ENCODE measurements at places on chromosomes 2 and 18. TPM values are rescaled to one million over a fixed set of nuclear protein-coding genes. Genes with fewer than 3 reads are reported as not detected.

DNA sequence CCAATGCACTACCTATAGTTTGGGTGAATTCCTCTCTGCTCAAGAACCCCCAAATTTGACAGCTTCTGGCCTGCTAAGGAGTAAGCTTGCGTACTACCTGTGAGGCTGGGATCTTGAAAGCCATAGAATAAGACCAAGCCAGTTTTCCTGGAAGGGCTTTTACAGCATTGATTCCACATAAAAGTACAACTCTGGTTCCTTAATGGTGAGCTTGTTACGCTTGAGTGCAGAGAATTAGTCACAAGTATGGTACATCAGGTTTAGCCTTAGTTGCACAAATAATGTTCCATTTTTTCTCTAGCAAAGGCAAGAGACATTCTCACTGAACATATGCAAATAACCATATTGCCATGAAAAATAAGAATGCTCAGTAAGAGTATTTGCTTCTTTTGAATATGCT is 39.1 kb upstream of the STK39 start:
- DNase-seq, result no peak

- no peak for DNase-seq
Observed at GRCh38 chr2:126736133-126736874, 80.3 kb downstream of the GYPC start.

- no peak for DNase-seq
Observed at GRCh38 chr18:53843763-53844162, 380.7 kb downstream of the MBD2 start.

GRCh38 chr18:11021477-11021876 is 127.9 kb downstream of the PIEZO2 start:
- no peak for DNase-seq

PIEZO2 gene
- total RNA-seq, result 3.1 TPM

TANC1 gene
- total RNA-seq, result 45.4 TPM

IL36A gene
- not detected for total RNA-seq

ABHD1 gene
- not detected for total RNA-seq

ZNG1B gene
- 1.3 TPM for total RNA-seq

- DNase-seq, result no peak
Observed at GRCh38 chr2:237051861-237052260, 33.8 kb upstream of the COPS8 start.

DNA sequence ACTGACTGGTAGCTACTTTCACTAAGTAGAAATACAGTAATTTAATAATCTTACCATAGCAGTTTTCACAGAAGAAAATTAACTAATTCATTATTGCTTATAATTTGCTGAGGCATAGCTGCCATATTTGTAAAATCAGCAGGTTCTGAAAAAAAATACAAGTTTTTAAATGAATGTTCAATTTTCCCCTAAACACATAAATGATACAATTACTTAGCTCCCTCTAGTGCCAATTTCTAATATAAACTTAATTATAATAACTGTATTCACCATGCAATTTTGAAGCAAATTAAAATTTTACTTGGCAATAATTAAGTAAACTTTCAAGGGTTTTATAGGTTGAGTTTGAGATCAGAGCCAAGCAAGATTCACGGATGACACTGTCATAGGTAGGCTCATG is 1321.6 kb upstream of the ACVR2A start:
- DNase-seq, result no peak

MEP1B gene
- not detected for total RNA-seq

DNA sequence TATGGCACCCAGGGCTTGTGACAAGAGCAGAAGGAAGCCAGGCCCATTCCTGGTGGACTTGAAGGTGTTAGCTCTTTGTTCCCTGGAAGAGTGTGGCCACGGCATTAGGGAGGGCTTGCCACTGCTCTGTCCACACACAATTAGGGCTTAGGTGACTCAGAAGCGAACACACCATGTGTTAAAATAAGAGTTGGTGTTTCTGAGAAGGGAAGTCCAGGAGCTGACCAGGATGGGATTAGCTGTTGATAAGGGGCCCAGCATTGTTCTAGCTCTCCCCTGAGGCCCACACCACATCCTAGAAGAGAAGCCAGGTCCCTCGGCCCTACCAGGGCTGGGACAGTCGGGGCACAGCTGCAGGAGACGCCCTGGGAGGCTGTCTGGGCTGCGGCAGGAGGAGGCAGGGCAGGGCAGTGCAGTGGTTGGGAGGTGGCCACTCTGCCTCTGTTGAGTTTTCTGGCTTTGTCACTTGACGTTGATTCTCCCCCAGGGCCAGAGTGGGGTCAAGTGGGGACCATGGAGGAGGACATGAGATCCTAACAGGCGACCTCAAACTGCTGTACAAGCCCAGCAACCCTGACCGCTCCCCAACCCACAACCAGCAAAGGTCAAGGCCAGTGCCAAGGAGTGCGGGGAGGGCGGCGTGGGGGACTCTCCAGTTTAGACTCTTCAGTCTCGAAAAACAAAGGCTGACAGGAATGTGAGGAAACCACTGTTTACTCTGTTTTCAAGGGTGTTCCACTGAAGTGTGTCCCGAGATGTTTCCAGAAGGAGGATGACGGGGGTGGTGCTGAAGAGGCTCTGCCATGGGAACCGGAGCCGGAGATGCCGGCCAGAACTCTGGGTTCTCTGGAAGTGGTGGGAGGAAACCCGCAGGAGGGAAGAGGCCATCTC is 16.8 kb downstream of the GNLY start:
- DNase-seq, result no peak

DNA sequence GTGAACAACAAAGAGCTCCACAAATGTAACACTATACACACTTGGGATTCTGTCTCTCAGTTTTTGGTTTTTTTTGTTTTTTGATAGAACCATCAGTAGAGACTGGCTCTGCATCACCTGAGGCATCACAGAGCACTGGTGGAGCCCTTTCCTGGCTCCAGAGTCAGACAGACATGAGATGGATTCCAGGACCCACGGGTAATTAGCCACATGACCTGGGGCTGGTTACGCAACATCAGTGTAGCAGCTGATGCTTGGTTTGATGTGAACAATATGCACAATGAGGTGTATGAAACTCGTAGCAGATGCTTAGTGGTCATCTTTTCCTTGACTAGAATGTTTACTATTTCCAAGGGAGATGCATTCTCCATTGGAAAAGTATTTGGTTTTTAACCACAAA is 40.7 kb downstream of the CMPK2 start:
- DNase-seq, result no peak

DNA sequence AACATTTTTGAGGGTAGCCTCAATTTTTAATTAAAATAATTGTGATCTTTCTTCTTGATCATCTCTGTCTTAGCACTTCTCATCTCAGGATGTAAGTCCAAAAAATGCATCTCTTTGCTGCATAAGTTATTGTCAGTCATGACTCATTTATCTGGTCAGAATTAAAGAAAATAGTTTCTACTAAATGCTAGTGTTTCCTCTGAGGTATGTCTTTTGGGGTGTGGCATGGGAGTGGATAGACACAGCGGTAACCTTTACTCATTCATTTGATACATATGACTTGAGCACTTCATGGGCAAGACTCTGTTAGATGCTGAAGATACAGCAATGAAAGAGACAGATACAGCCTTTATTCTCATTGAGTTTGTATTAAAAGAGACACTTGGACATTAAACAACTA is 284.7 kb downstream of the IRS1 start:
- DNase-seq, result no peak

GRCh38 chr2:98948956-98949739 is 13.1 kb upstream of the CRACDL start:
- no peak for DNase-seq

- no peak for DNase-seq
Observed at GRCh38 chr2:201148434-201148990, 32.5 kb downstream of the CFLAR start.

GRCh38 chr18:59048048-59048363 is 91.7 kb upstream of the SEC11C start:
- DNase-seq, result no peak

DNA sequence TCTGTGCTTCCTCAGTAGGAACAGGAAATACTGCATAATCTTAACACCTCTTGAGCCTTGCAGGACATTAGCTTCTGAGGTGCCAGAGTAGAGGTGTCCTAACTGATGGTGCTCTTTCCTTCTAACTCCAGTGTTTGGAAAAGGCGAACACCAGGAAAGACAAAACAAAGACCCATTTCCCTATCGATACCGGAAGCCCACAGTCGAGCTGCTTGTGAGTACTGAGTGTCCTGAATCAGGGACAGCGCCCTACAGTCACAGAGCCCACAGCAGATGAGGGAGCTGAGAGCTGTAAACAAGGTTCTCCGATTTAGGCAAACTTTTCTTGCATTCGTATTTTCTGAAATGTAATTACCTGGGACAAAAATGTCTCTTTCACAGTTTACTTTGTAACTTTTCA is 50.7 kb downstream of the SLC14A2 start:
- DNase-seq, result no peak

DNA sequence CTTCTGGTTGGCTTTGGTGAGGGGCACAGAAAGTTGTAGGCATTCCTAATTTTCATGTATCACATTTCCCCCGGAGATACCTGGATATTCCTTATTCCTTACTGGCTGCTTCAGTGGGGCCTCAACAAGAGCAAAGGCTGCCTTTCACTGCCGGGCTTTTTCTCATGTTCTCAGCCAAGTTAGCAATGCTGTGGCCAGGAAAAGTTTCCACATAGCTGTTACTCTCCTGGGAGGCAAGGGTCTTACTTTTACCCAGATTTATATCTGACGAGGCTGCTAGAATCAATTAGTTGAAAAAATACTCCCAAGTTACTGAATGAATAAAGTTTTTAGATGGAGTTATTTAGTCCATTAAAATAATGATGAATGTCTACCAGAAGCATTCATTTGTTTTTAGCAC is 230.5 kb downstream of the ZNF407 start:
- DNase-seq, result no peak

GRCh38 chr2:41968182-41968578 is 79.6 kb upstream of the PKDCC start:
- DNase-seq, result no peak

DNA sequence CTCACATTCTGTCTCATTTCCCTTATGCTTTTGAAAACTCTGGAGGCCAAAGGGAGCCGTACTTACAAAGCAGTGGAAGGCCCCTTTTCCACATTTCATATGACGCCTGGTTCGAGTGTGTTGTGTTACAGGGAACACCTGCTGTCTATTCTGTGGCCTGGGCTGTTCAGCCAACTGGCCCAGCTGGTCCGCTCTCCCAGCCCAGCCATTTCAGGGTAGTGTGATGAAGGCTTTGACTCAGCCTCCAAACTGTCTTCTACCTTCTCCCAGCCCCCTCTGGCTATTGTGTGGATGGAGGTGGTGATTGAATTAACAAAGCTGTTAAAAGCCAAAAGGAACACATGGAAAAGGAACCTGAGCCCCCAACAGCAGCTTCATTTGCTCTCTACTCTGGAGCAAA is 233.8 kb downstream of the ICOS start:
- DNase-seq, result no peak

GRCh38 chr2:10324095-10324832 is 21.6 kb downstream of the HPCAL1 start:
- DNase-seq, result no peak

DNA sequence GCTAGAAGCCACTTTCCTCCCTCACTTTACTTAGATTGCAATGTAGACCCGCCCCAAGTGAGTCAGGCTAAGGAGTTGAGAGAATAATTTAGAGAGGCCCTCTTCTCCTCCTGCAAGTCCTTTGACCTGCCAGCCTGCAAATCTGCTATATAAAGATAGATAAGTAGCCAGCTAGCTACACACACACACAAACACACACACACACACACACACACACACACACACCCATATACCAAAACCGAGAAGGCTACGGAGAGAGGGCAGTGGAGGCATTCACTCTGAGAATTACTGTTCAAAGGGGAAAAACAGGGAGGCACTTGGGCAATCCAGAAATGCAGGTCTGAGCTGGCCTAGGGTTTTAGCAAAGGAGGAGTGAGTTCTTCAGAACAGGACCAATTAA is 23.0 kb upstream of the SMAD7 start:
- DNase-seq, result no peak

DSG4 gene
- total RNA-seq, result not detected

DNA sequence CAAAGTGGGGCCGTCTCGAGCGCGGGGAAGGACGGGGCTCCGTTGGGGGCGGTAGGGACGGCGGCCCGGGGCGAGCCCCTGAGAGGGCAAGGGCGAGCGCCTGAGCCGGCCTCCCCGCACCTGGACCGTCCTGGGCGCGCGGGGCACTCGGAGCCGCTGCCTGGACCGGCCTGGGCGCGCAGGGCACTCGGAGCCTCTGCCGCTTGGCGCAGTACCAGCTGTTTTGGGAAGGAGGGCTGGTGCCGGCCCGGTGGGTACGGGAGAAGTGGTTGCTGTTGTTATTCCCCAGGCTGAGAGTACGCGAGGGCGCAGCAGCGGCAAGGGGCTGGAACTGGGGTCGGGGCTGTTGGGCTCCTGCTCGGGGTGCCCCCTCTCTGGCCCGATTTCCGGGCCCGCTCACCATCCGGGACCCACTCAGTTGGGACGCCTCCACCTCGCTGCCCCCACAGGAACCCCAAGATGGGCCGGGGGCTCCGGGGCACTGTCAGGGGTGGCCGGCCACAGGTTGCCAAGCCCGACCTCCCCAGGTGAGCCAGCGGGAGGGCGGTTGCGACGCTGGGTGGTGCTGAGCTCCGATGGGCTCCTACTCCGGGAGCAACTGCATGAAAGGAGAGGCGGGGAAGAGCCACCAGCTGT is 579 bp downstream of the ARHGEF4 start:
- no peak for DNase-seq

GRCh38 chr2:96308248-96308647 is 2.9 kb upstream of the SNRNP200 start:
- no peak for DNase-seq

CTAGE1 gene
- not detected for total RNA-seq

FER1L5 gene
- not detected for total RNA-seq

- no peak for DNase-seq
Observed at GRCh38 chr2:104733226-104733943, 120.5 kb upstream of the POU3F3 start.

GRCh38 chr2:41994233-41994637 is 53.6 kb upstream of the PKDCC start:
- DNase-seq, result no peak

STON1 gene
- total RNA-seq, result 23.4 TPM

GPR17 gene
- total RNA-seq, result not detected

ITSN2 gene
- 70.0 TPM for total RNA-seq

DNA sequence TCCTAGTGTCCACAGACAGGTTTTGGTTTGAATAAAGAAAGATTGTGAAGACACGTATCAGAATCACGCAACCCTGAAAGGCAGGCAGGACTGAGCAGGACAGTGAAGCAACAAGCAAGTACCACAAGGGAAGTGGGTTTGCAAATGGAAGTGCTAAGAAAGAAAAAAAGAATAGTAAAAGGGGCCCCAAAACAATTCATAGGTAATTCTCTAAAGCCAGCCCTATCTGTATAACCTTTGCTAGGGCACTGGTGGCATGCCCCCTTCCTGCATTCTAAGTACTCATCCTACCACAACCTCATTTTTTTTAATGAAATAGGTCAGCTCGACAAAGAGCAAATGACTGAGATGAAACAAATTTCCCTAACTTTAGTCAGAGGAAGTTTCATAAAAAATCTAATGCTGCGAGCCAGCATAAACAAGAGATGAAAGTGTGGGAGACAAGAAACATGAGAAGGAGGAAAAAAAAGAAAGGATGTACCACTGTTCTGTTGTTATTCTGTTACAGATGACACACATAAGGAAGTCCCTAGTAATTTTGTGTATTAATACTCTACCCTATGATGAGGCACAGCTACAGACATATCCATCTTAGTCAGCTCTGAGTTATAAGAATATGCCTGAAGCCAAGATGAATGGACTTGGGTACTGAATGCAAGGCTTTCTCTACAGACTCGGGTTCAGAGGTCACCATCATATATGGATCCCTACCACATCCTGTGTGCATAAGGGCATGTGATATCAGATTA is 32.2 kb downstream of the IKZF2 start:
- no peak for DNase-seq

TNFRSF11A gene
- 2.7 TPM for total RNA-seq

TXNDC2 gene
- not detected for total RNA-seq

FAP gene
- total RNA-seq, result 16.7 TPM

- no peak for DNase-seq
Observed at GRCh38 chr2:223113161-223113560, 61.2 kb downstream of the KCNE4 start.

All from ascending aorta (tissue), 2 donors.